ENCODE measurements at places on chromosomes 11 and 22. TPM values are rescaled to one million over a fixed set of nuclear protein-coding genes. Genes with fewer than 3 reads are reported as not detected.

The ZNF214 gene
- total RNA-seq = not detected

The C11orf42 gene
- not detected for total RNA-seq

The TMEM126B gene
- total RNA-seq = 21.7 TPM

The INS gene
- total RNA-seq = not detected

The TRIM29 gene
- not detected for total RNA-seq

The MYRF gene
- 0.30 TPM for total RNA-seq

The SSTR3 gene
- 4.3 TPM for total RNA-seq

The BAIAP2L2 gene
- total RNA-seq = 1.2 TPM

The SLC22A25 gene
- total RNA-seq = not detected

The CNTF gene
- 4.9 TPM for total RNA-seq

The SPDYC gene
- total RNA-seq = not detected

The RPLP2 gene
- total RNA-seq = 2,852 TPM

GRCh38 chr11:8243458-8243857 lies 20.2 kb downstream of the LMO1 start:
- DNase-seq = no peak

GRCh38 chr22:27609451-27609888 lies 192.1 kb downstream of the MN1 start:
- DNase-seq = no peak

GRCh38 chr11:10355257-10355661 lies 50.4 kb downstream of the ADM start:
- DNase-seq = no peak

DNA sequence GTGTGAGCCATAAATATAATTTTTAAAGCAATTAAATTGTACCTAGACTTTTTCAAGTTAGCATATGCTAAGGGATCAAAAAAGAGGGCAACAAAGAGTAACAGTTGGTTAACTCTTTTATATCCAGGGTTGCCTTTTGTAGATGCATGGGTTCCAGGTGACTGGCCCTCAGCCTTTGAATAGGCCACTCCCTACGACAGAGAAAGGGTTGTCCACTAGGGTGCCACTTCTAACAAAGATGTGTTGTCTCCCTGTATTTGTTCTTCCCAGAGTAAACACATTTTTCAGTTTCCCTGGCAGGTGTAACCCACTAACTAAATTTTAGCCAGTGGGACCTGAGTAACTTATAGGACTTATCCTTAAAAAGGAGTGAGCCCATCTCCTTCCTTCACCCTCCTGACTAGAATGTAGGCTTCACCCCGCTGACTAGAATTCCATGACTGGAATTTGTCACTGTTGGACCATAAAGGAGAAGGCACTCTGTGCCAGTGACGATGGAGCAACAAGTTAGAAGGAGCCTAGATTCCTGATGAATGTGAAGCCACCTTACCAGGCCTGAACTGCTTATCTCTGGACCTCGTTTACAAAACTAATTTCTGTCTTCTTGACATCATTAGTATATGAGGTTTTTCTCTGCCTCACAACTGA lies 16.6 kb downstream of the TUG1 start:
- no peak for DNase-seq

GRCh38 chr11:130247319-130247718 lies 67.4 kb downstream of the ZBTB44 start:
- no peak for DNase-seq

DNA sequence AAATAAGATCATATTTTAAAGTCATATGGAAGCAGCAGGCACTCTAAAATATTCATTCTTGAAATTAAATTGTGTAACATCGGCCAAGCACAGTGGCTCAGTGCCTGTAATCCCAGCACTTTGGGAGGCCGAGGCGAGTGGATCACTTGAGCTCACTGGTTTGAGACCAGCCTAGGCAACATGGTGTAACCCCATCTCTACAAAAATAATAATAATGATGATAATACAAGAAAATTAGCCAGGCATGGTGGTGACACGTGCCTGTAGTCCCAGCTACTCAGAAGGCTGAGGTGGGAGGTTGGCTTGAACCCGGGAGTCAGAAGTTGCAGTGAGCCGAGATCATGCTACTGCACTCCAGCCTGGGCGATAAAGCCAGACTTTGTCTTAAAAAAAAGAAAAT lies 77.4 kb downstream of the TRIM29 start:
- no peak for DNase-seq

GRCh38 chr22:29937940-29938693 lies 55.1 kb downstream of the MTMR3 start:
- no peak for DNase-seq

DNA sequence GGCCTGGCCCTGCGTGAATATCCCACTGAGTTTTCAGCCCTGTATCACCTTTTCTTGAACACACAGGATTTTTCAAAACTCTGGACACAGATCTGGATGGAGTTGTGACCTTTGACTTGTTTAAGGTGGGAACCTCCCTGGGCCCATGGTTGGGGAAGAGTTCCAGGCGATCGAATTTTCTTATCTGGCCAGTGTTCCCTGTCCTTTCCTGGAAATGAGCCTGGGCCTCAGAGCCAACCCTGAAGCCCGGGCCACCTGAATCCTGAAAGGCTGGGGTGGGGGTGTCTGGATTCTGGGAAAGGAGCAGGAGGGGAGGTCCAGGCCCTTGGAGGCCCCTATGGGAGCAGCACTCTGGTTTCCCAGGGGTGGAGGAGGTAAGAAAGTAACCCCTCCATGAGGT lies 29.0 kb downstream of the CAPN1 start:
- DNase-seq = no peak

DNA sequence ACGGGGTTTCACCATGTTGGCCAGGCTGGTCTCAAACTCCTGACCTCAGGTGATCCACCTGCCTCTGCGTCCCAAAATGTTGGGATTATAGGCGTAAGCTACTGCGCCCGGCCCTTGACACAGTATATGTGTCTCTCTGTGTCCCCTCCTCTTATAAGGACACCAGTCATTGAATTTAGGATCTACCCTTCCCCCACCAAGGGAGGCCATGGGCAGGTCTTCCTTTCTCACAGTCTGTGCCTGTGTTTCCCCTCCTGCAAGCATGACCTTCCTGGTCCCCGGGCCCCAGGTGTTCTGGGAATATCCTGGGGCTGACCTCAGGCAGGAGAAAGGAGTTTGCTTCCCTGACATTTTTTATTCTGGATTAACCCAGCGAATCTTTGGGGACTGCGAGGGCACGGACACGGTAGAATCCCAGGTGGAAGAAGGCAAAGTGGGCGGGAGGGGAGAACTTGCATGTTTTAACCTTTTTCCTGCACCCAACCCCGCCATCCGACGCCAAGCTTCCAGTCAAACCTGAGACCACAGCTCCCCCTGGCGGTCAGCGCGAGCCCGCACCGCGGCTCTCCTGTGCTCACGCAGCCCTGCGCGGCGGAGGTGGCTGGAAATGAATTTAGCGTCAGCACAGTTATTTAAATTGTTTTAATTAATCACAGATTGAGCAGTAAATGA lies 42.1 kb upstream of the ISX start:
- DNase-seq = peak; percentile 13

GRCh38 chr11:35090125-35090524 lies 48.8 kb upstream of the CD44 start:
- DNase-seq = no peak

DNA sequence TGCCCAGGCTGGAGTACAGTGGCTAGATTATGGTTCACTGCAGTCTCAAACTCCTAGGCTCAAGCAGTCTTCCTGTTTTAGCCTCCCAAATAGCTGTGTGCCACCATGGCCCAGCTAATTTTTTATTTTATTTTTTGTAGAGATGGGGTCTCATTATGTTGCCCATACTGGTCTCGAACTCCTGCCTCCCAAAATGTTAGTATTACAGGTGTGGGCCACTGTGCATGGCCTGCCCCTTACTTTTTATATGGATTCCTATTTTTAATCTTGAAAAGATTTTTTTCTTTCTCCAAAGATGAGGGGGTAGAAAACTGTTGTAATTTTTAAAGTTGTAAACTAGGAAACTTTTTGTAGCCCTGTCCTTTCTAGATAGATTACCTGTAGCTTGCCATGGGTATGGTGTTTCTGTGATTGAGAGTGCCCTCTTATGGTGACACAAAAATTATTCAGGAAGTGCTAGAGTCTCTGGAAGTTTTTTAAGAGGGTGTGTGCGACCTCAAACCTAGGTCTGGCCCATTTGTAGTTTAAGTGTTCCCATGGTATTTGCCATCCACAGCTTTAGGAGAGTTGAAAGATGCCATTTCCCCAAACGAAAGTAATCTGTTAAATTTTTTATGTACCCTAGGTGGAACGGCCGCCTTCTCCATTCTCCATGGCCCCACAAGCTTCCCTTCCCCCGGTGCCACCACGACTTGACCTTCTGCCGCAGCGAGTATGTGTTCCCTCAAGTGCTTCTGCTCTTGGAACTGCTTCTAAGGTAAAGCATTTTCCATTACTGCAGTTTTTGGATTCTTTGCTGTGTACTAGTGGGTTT lies 32.4 kb downstream of the MCAM start:
- peak; percentile 70 for DNase-seq

GRCh38 chr11:26755762-26756161 lies 33.9 kb upstream of the SLC5A12 start:
- no peak for DNase-seq

DNA sequence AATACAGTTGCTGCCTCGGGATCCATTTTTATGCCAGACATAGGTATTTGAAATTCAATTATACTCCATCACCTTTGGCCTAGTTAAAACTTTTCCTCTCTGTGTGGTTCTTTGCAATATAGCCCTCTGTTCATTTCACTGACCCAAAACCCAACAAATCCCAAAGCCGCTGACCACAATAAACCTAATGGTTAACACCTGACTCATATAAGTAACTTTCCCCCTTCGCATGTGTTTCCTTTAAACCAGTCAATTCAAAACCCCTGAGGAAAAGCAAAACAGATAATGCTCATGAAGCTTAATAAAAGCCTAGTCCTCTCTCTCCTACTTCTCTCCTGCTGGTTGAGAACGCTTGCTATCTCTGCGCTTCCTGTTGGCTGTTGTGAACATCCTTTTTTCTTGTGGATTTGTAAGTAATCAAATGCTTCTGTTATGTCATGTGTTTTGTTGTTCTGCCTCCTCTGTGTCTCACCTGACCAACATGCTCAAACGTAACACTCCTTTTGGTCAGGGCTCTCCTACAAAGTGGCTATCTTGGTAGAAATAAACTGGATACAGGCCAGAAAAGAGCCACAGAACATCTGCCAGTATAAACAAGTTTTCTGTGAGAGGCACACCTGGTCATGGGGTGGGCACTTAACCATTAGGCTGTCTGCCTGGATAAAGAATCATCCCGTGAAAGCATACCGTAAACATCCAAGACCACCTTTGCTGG lies 652.6 kb downstream of the METTL15 start:
- DNase-seq = no peak

DNA sequence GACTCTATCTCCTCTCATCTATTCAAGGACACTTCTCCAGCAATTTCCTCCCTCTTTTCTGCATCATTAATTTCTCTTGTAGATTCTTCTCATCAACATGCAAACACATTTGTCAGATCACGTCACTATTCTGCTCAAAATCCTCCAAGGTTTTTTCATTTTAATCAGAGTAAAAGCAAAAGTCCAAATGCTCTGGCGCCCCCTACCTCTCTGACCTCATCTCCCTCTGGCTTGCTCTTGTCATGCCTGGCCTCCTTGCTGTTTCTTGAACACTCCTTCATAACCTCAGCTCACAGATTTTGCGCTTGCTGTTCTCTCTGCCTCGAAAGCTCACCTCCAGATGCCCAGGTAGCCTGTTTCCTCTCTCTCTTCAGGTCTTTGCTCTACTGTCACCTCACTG lies 22.4 kb downstream of the RTCB start:
- no peak for DNase-seq

Measured in CD4-positive, CD25-positive, alpha-beta regulatory T cell (primary cell).